ENCODE measurements at places on chromosomes 12 and 14.

DNA sequence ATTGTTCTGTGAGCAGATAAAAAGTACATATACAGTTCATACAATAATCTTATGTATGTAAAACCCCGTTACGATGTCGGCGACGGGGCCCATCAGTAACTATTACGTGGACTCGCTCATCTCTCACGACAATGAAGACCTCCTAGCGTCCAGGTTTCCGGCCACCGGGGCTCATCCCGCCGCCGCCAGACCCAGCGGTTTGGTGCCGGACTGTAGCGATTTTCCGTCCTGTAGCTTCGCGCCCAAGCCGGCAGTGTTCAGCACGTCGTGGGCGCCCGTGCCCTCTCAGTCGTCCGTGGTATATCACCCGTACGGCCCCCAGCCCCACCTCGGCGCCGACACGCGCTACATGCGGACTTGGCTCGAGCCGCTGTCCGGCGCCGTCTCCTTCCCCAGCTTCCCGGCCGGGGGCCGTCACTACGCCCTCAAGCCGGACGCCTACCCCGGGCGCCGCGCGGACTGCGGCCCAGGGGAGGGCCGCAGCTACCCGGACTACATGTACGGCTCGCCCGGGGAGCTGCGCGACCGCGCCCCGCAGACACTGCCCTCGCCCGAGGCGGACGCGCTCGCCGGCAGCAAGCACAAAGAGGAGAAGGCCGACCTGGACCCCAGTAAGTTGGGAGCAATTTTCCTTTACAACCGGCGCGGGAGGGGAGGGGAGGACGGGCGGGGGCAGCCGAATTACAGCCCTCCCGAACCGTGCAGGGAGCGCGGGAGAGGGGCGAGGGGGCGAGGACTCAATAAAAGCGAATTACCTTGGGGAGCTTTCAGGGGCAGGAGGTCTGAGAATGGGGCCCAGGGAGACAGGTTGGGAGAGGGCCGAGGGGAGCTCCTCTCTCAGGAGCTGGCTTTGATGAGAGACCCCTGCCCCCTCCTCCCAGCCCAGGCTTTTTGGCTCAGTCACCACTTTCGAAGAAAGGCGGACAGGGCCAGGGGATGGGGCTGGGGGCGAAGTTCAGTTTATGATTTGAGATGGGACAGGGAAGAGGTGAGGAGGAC is at the start of gene HOXC9:
Gene HOXC9, plus strand, starts transcription at position 46 of the 999 bp plus-strand sequence. Its CDS starts 28 bp downstream, at position 74.
- no peak for DNase-seq

DNA sequence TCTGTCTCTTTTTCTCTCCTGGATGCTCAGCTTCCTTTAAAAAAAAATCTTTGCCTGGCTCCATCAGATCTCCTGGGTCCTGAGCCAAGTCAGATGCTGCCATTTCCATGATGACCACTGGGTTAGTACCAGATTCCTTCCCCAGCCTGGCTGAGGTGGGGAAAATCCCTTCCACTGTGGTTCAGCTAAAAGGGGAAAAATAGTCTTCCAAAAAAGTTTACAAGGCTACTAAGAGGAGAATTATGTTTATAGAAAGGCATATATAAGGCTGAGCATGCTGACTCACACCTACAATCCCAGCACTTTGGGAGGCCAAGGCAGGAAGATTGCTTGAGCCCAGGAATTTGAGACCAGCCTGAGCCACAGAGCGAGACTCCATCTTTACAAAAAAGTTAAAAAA is 28.4 kb upstream of the GAS2L3 start:
- no peak for DNase-seq

- DNase-seq = peak; percentile 38
Measured at GRCh38 chr12:62588916-62589315, 122.3 kb downstream of the MON2 start.

DNA sequence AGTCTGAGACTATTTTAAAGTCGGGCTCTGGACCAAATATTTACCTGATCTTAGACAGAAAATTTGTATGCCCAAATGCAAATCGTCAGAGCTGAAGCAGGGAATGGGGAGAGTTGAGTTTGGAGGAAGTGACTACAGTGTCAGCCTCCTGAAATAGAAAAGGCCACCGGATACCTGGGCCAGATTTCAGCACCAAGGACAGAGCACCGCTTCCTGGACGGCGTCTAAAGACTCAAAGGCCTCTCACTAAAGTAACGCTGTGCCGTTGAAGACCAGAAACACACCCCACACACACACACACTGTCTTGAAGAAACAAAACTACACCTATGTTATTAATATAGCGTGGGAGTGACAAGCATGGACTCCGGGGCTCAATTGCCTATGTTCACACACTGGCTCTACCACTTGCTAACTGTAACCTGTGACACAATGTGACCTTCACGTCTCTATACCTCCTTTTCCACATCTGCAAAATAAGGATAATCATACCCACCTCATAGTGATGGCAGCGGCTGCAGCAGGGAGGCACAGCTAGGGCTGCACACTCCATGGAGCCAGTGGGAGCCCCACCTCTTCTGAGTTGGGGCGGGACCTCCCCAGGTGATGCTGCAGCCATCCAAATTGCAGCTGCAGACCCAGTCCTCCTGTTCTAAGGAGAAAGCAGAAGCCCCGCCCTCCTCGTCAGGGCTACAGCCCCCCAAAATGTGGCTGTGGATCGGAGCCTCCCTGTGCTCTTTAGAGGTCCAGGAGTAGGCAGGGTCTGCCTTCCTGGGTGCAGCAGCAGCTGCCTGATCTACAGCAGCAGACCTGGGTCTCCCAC is 35.6 kb downstream of the KRT76 start:
- peak; percentile 35 for DNase-seq

DNA sequence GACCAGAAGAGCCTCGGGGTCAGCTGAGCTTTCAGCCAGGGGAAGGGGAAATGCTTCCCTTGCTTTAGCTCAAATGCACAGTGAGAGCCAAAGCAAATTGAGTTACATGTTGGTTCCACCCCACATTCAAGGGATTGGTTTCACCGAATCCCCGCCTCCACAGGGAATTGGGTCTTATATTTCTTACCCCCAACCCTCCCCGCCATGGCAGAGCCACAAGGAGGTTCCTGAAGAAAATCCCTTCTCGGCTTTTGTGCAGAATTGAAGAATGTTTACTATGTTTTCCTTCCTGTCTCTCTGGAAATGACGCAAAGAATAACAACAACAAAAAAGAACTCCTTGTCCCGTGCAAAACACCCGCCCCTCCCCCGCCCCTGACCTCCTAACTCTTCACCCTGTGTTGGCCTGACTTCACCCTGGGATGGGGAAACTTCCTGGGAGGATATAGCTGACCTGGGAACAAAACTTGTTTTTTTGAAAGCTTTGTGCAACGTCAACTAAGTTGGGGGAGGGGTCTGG is 21.9 kb upstream of the CIPC start:
- no peak for DNase-seq

GRCh38 chr12:51391283-51392123 is at the start of gene GALNT6:
Gene GALNT6 (minus strand): TSS chr12:51391406. CDS start chr12:51379781, 11,625 bp downstream.
- DNase-seq = no peak

DNA sequence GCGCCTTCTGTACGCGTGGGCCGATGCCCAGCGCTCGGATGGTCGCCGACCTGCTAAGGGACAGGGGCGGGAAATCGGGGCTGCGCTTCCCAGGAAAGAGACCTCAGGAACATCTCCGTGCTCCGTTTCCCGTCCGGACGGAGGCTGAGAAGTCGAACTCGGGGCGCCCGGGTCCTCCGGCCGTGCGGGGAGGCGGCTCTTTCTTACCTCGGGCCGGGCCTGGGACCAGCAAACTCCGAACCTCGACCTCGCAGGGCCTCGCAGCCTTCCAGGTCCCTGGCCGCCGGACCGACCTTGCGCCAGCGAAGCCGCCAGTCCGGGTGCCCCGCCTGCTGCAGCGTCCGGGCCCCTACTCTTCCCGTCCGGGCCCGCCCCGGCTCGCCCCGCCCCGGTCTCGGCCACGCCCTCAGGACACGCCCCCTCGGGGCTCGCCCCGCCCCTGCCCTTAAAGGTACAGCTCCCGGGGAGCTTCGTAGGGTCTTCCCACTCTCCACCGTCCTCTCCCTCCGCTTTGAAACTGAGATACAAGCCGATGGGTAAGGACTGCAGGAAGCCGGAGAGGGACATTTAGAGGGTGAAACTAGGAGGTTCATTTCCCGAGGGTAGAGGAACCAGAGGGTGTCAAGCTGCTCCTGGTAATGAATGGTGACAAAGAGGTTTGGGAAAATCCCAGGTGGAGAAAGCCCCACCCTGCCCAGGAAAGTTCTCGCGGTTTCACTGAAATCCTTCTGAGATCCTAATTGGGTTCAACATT is at the start of gene SLC8B1:
Gene SLC8B1, minus strand, starts transcription at position 324 of the 754 bp plus-strand sequence. CDS start 2,231 bp downstream, outside the sequence.
- peak; percentile 60 for DNase-seq

DNA sequence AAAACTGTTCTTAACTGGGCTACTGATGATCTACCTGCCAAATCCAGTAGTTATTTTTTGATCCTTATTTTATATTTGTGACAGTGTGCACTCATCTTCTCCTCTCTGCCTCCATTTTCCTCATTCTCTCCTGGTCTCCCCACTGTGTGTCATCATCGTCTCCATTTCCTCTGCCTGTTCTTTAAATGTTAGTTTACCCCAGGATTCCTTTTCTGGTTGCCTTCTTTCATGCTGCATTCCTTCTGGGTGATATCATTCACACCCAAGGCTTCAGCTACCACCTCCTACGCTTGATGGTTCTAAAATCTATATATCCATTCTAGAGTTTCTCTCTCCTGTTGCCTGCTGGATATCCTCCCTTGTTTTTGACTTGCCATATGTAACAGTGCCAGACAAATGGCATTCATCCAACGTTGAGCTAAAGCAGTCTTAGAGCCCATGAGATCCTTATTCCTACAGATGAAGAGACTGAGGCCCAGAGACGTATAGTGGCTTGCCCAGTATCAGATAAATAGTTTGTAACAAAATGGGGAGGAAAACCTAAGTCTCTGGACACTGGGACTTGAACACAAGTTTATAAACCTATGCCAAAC is 109.5 kb downstream of the DIP2B start:
- peak; percentile 82 for DNase-seq

DNA sequence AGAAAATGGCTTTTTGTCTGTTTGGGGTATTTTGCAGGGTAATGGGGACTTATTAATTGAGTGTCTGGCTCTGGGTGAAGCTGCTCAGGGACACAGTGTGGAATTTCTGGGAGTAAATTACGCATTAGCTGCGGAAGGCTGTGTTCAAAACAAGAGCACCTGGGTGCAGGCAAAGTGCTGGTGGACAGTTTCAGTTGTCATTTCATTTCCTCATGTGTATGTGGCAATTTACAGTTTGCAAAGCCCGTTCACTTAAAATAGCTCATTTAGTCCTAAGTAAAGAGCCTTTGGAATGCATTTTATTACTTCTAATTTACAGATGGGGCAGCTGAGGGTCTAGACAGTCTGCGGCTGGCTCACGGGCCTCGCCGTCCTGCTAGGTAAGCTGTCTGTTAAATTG is 546.8 kb downstream of the BCL11B start:
- DNase-seq = no peak

DNA sequence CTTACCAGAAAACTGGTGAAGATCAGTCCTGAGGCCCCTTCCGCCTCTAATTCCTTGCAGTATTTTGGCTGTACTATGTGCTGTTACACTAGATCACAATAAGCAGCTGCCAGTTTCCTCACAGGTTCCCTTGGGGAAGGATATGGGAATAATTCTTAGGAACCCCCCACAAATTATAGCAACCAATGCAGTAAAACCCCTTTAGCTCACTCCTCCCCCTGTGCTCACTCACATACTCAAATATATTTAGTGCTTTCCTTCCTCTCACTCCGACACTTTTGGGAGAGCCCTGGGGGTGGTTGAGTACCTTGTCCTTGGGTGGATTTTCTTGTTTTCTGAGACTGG is 162.7 kb downstream of the ETV6 start:
- DNase-seq = no peak

- DNase-seq = peak; percentile 40
Measured at GRCh38 chr12:79250186-79250585, 385.6 kb downstream of the SYT1 start.

GRCh38 chr14:99272899-99273765 is 1.1 kb upstream of the BCL11B start:
- no peak for DNase-seq

DNA sequence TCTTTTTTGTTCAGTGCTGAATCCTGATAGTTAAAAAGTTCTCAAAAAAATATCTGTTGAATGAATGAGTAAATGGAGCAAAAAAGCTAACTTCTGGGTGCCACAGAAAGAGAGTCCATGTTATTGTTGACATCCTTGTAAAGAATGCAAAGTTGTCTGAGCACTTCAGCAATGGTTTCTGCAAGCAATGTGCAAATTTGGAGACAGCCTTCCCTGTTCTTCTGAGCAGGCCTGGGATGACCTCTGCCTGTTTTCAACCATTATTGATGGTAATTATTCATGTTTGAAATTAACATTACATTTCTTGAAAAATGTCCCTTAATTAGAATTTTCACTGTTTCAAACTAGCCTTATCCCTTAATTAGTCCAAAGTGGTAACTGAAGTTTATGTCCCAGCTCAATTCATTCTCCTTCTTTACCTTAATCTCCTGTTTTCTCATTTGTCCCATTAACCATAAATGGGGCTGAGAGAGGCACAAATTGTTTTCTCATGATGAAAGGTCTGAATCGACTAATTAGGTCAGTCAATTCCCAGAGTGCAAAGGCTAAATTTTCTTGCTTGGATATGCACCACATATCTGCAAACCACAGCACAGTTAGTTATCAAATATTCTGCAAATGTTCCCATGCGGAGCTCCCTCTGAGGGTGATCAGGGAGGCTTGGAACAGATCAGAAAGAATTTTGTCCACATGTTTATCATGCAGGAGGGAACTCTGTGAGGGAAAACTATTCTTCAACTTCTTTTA is 139.4 kb upstream of the KRR1 start:
- DNase-seq = peak; percentile 81

DNA sequence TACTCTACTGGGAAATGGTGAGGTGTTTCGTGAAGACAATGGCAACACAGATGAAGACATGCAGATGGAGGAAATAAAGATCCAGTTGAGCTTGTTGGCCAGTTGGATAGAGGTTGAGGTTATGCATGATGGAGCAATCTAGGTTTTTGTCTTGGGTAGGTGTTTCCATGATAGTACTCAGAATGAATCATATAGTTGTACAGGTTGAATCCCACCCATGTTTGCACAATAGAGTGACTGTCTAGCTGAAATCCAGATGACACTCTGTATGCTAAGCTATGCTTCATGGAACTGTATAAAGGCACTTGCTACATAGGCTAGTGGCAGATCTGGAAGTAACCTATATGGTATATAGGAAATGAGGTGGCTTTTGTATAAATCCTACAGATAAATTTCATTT is 264.9 kb downstream of the NAV3 start:
- DNase-seq = no peak

- no peak for DNase-seq
Measured at GRCh38 chr12:110373425-110373824, 30.1 kb downstream of the ANAPC7 start.

DNA sequence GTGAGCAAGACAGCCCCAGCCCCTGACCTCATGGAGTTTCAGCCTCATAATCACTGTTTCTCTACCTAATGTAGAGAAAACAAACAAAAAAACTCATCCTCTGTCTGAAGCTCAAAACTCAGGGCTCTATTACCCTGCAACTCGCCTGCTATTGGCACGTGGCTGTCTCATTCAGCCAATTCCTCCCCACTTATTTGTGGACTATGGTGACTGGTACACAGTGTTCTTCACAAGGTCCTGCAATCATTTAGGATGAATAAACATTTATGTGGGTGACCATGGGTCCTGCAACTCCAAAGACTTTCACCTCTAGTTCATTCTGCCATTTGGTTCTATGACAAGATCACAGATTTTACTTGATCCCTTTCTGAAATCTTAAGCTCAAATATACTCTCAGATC is 4.7 kb downstream of the PPP2R3C start:
- DNase-seq = no peak

- DNase-seq = no peak
Measured at GRCh38 chr12:129103231-129103630, 250.0 kb downstream of the GLT1D1 start.

GRCh38 chr14:98133806-98134205 is 1138.2 kb downstream of the BCL11B start:
- DNase-seq = no peak
